Fibroblast of skin of left biceps (primary cell): ENCODE measurements at places on chromosomes 2 and 18.

DNA sequence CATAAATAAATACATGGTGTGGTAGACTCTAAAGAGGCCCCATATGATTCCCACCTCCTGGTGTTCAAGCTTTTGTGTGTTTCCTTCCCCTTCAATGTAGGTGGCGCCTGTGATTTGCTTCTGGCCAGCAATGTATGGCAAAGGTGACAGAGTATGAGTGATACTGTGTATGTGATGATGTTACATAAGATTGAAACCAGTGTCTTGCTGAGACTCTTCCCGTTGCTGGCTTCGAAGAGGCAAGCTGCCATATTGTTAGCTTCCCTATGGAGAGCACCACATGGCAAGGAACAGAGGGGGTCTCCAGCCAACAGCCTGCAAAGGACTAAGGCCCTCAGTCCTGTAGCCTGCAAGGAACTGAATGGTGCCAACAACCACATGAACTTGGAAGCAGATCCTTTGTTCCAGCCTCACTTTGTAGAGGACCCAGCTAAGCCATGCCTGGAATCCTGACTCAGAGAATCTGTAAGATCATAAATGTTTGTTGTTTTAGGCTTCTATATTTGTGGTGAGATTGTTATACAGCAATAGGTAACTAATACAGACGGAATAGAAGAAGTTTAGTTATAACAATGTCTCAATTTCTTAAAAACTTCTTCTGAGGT, 1.7 kb upstream of the SMAD4 start:
- no peak for DNase-seq

DNA sequence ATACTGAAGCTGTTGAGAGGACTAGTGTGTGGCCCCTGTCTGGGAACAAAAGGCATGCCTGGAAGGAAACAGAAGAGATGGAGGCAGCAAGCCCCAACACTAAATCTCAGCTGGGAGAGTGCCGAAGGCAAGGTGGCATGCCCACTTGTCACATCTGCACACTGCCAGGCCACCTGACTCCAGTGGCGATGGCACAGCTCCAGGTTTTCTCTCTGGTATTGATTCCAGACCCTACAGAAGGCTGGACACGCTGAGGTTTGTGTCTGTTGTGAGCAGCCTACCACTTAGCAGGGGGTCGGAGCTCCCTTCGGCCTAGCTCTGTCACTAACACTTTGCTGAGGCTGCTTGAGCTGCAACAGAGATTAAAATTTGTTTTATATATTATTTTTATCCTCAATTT, 307.3 kb downstream of the TDRD15 start:
- DNase-seq, result no peak

DNA sequence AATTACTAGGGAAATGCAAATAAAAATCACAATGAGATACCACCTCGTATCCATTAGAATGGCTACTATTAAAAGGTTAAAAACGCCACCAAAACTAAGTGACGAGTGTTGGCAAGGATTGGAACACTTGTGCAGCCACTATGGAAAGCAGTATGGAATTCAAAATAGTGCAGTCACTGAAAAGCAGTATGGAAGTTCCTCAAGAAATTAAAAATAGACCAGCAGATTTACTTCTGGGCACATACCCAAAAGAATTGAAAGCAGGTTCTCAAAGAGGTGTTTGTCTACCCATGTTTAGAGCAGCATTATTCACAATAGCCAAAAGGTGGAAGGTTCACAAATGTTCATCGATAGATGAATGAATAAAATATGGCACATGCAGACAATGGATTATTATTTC, 149.7 kb upstream of the STON1 start:
- no peak for DNase-seq

GRCh38 chr2:16890081-16890480, 224.4 kb upstream of the CYRIA start:
- no peak for DNase-seq

DNA sequence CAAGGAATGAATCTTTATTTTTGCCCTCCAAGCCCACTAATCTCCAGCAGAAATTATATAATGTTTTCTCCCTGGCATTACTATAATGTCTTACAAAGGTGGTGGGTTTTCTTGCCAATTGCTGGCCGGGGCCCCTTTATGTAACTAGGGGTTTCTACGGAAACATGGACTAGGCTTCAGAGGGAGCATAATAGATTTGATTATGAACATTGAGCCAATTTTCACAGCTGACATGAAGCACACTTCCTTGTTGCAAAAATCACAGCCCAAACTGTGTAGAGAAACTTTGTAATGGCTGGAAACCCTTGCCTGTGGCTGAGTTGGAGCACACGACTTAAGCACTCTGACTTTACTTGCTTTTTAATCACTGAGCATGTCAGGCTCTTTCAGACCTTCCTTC, 3.8 kb upstream of the CYRIA start:
- DNase-seq, result no peak

- DNase-seq, result no peak
Measured at GRCh38 chr2:212489719-212490346, 48.8 kb downstream of the ERBB4 start.
